ENCODE measurements at places on chromosomes 4 and X. TPM values are rescaled to one million over a fixed set of nuclear protein-coding genes. Genes with fewer than 3 reads are reported as not detected.

The DDIT4L gene
- total RNA-seq, result 13.7 TPM

The CDS1 gene
- under 0.01 TPM for total RNA-seq

The ERCC6L gene
- total RNA-seq, result 4.7 TPM

The KLB gene
- not detected for total RNA-seq

- peak; percentile 71 for DNase-seq
Observed at GRCh38 chrX:55710701-55711100, 6.8 kb upstream of the RRAGB start.

- DNase-seq, result no peak
Observed at GRCh38 chr4:13920111-13920875, 292.8 kb upstream of the BOD1L1 start.

DNA sequence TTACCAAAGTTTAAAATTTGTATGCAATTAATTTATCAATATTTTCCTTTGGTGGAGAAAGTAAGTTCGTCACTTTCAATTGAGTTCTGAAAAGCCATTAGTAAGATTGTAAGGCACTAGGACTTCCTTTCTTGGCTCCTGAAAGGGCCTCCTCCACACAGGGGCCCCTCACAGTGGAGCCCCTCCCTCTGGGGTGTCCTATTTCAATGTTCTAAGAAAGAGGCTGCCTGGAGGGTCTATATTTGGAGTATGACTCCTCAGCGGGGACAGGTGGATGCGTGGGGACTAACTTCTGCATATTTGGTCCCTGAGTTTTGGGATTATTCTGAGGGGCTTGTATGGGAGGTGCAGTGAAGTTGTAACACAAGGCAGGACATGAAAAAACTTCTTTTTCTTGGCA is 1.6 kb upstream of the ARMCX4 start:
- DNase-seq, result no peak

- DNase-seq, result no peak
Observed at GRCh38 chrX:150332023-150332422, 31.1 kb upstream of the MAMLD1 start.

- no peak for DNase-seq
Observed at GRCh38 chrX:120308959-120309872, 2.0 kb downstream of the TMEM255A start.

- DNase-seq, result no peak
Observed at GRCh38 chrX:47849778-47850177, 13.1 kb downstream of the ZNF81 start.

GRCh38 chrX:38106991-38107655 is 100.8 kb downstream of the SYTL5 start:
- no peak for DNase-seq

GRCh38 chr4:159229164-159229563 is 126.3 kb downstream of the RAPGEF2 start:
- DNase-seq, result no peak

DNA sequence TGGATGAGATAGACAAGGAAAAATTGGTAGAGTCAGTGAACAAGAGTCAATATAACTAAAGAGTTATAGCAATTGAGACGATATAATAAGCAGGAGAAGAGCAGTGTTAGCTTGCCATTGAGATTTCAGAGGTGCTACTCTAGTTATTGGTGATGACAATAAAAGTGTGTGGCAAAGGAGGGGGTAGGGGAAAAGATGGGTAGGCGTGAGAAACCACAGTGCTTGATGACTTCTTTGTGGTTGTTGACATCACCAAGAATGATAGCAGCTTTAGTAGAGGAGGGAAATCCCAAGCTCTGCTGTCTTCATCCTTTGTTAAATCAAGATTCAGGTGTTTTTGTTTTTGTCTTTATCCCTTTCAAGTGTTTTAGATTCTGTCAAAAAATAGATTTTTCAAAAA is 179.9 kb upstream of the PPP3CA start:
- DNase-seq, result no peak

DNA sequence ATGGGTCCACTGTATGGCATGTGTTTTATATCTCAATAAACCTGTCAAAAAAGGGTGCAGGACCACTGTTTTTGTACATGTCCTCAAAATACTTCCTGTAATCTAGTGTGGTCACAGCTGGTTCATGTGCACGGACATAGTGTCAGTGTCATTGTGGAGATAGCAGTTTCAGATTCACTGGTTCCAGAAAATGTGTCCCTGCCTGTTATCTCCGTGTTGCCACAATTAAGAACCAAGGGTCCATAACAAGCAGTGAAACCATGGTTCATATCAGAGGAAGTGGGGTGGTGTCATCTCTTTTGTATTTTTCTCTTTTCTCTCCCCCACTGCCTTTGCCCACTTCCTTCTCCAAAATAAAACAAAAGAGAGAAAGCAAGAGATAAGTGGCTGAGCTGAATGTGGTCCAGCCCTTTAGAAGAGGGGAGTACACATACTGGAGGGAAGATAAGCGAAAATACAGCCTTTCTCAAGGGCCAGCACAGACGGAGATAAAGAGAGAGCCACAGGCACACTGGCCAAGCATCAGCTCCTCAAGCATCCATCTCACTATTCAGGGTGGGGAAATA is 51.2 kb downstream of the TBL1X start:
- no peak for DNase-seq

- no peak for DNase-seq
Observed at GRCh38 chr4:70759627-70760026, 37.9 kb downstream of the RUFY3 start.

- no peak for DNase-seq
Observed at GRCh38 chr4:96170198-96170597, 330.3 kb downstream of the PDHA2 start.

DNA sequence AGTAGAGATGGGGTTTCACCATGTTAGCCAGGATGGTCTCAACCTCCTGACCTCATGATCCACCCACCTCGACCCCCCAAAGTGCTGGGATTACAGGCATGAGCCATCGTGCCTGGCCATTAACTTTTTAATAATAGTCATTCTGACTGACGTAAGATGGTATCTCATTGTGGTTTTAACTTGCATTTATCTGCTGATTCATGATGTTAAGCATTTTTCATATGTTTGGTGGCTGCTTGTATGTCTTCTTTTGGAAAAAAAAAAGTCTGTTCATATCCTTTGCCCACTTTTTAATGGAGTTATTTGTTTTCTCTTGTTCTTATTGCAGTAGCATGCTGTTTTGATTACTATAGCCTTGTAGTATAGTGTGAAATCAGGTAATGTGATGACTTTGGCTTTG is 45.8 kb downstream of the ANXA10 start:
- no peak for DNase-seq

DNA sequence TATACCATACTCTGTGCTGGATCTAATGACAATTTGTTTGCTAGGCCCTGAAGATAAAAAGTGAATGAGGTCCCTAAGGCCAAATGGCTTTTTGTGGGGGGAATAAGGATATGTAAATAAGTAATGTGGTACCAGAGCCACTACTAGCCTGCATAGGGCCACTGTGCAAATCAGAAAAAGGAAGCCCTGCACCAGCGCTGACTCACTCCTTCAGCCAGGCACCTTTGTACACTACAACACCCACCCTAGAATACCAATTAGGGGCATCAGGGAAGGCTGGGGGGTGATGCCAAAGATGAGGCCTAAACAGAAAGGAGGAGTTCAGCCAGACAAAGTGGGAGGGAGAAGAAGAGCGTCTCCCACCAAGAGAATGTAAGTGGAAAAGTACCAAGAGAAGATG is 122.2 kb downstream of the CAMK2D start:
- no peak for DNase-seq

DNA sequence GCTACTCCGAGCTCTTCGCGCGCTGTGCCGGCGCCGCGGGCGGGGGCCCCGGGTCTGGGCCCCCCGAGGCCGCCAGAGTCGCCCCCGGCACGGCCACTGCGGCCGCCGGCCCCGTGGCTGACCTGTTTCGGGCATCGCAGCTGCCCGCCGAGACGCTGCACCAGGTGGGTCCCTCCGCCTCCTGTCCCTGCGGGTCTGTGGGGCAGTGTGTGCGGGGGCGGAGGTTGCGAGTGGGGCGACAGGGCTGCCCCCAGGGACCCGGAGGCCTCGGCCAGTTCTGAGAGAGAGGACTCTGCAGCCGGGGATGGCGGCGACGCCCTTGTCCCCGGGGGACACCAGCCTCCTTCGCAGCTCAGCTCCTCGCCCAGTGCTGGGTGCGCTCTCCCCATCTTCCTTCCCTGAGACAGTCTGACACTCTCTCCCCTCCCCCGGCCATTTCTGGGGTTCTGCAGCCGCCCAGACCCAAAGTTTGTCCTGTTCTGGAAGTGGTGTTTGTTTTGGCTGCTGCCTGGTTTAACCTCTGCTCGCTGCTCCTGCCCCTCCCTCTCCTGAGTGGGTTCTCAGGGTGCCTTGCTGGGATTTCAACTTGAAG is 609 bp downstream of the REPS2 start:
- no peak for DNase-seq

GRCh38 chr4:97900229-97900628 is 243.0 kb downstream of the STPG2 start:
- DNase-seq, result no peak

GRCh38 chrX:138128027-138128671 is 562.2 kb downstream of the ZIC3 start:
- DNase-seq, result no peak

- no peak for DNase-seq
Observed at GRCh38 chr4:147581606-147582350, 35.4 kb upstream of the TMEM184C start.
